ENCODE measurements at places on chromosomes 16 and 17. TPM values are rescaled to one million over a fixed set of nuclear protein-coding genes. Genes with fewer than 3 reads are reported as not detected.

The KRTAP2-2 gene
- not detected for total RNA-seq

The ALOXE3 gene
- 0.33 TPM for total RNA-seq

The FAHD1 gene
- 9.6 TPM for total RNA-seq

The TPSG1 gene
- total RNA-seq, result not detected

The PRR35 gene
- not detected for total RNA-seq

The SPEM1 gene
- not detected for total RNA-seq

The VPS35L gene
- total RNA-seq, result 42.2 TPM

The KCNJ12 gene
- total RNA-seq, result not detected

The RAB37 gene
- 25.9 TPM for total RNA-seq

The EXOC7 gene
- total RNA-seq, result 183 TPM

The ABCC12 gene
- total RNA-seq, result not detected

The MEOX1 gene
- 1.7 TPM for total RNA-seq

The CD19 gene
- not detected for total RNA-seq

The ADAP2 gene
- total RNA-seq, result 6.4 TPM

The PKD1 gene
- total RNA-seq, result 125 TPM

The RRAD gene
- total RNA-seq, result 0.58 TPM

The OR3A2 gene
- total RNA-seq, result 1.9 TPM

The AXIN2 gene
- total RNA-seq, result 30.3 TPM

The GRAP gene
- 75.8 TPM for total RNA-seq

The CARD14 gene
- total RNA-seq, result 0.09 TPM

The SPIRE2 gene
- 3.0 TPM for total RNA-seq

The MMP2 gene
- 0.55 TPM for total RNA-seq

The CDH5 gene
- not detected for total RNA-seq

The GAS7 gene
- total RNA-seq, result 5.2 TPM

The RTN4RL1 gene
- 0.30 TPM for total RNA-seq

The CIITA gene
- 1.5 TPM for total RNA-seq

The GRB7 gene
- not detected for total RNA-seq

The NECAB2 gene
- total RNA-seq, result not detected

The ALOX15B gene
- total RNA-seq, result not detected

The TP53TG3C gene
- not detected for total RNA-seq

The FBXO39 gene
- 0.25 TPM for total RNA-seq

The VMO1 gene
- total RNA-seq, result 0.50 TPM

The ADAM11 gene
- 0.90 TPM for total RNA-seq

The LRRC75A gene
- total RNA-seq, result 5.4 TPM

The LGALS9B gene
- not detected for total RNA-seq

The SLFN11 gene
- 74.2 TPM for total RNA-seq

The NPIPB5 gene
- 387 TPM for total RNA-seq

The ADCY7 gene
- total RNA-seq, result 235 TPM

The KIFC3 gene
- total RNA-seq, result 1.6 TPM

The CTRL gene
- total RNA-seq, result 5.1 TPM

The KRTAP4-1 gene
- total RNA-seq, result not detected

The ZSCAN10 gene
- total RNA-seq, result not detected

The CIAPIN1 gene
- total RNA-seq, result 28.1 TPM

The C16orf82 gene
- not detected for total RNA-seq

The CCDC200 gene
- total RNA-seq, result 2.1 TPM

The MT1H gene
- total RNA-seq, result 0.78 TPM

The ZG16 gene
- not detected for total RNA-seq

The RABEP1 gene
- total RNA-seq, result 53.9 TPM

The MYH2 gene
- total RNA-seq, result not detected

The MEIOC gene
- total RNA-seq, result not detected
